ENCODE measurements at places on chromosomes 5 and 9.

DNA sequence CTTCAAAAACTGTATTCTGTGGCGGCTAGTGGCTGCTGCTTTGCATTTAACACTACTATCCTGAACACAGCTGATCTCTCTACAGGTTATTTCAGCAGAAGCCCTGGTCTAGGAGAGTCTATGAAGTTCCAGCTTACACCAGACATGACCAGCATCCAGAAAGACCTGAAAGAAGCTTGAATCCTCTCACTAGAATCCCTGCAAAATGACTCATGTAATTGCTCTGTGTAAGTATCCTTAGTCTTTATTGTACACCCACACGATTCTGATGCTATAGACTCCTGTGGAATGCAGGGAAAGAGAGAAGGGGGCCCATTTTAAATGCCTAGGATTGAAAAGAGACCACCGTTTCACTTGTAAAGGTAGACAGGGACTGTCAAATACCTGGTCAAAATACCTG, 859 bp upstream of the GRIA1 start:
- no peak for DNase-seq

DNA sequence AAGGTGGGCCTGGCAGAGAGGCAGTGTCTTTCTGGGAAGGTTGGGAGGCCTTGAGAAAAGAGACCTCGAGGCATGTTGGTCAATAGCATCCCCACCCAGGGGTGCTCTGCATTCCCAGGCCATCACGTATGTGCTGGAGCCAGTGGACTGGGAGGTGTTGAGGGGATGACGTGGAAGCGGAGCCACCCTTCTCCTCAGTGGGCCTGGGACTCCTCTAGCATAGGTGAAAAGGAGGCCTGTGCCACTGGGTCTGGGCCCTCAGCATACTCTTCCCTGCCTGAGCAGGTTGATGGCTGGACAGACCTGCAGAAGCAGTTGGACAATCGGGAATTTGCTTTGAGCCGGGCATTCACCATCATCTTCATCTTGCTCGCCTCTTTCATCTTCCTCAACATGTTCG, 25.5 kb downstream of the PITX1 start:
- peak; percentile 7 for DNase-seq

DNA sequence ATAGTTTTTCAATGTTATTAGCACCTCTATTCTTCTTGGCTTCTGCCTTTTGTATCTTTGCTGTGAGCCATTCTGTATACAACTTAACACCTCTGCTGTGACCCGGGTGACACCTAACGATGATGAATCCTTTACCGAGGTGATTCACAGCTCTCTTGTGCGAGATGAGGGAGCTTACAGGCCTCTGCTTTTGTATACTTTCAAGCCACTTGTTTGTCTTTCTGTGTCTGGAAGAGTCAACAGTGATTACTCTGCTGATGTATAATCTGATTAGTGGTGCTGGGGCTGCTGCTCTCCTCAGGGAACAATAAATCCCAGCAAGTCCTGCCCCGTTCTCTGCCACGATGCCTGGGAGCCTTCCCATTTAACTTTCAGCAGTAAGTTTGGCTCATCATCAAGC, 442.9 kb upstream of the SGCD start:
- DNase-seq = no peak

GRCh38 chr9:90433398-90433941, 209.2 kb downstream of the DIRAS2 start:
- DNase-seq = no peak

GRCh38 chr9:131670247-131671132, 69.4 kb downstream of the RAPGEF1 start:
- no peak for DNase-seq

DNA sequence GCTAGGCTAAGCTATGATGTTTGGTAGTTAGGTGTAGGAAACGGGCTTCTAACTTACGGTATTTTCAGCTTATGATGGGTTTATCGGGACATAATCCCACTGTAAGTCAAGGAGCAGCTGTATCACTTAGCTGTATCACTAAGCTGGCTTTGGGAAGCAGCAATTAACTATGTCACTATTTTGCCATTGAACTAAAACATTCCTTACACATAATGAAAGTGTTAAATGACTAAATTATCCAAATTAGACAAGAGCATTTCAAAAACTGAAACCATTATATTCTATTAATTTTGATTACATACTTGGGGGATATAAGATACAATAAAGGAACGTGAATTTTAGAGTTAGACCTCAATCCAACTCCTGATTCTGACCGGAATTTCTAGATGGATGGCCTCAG, 188.3 kb downstream of the AGTPBP1 start:
- DNase-seq = no peak

- DNase-seq = no peak
Observed at GRCh38 chr5:166370928-166371690, 1920.3 kb upstream of the WWC1 start.

- no peak for DNase-seq
Observed at GRCh38 chr5:103424453-103425205, 138.0 kb downstream of the NUDT12 start.

DNA sequence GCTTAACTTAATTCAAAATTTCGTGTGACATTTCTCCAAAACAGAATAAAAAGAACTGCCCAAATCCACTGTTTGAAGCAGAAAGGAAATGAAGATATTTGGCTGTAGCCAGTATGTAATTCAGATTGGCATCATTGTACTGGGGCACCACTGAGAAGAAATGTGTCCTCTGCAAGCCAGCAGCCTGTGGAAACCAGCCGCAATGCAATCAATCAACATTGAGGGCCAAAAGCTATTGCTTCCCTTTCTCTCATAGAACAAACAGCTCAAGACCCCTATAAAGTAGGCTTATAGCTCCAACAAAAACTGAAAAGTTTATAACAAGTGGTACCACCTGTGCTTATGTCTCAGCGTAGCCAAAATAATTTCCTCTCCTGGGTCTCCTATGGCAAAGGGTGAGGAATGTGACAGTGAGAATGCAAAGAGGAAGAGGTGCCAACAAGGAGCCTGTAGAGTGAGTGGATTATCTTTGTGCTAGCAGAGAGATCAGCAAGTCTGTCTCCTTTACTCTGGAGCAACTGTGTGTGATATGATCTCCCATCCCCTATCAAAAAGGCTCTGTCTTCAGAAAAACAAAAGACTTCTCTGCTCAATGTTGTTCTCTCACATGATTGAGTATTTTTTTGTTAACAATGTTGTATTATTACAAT, 1072.3 kb upstream of the DMAC1 start:
- no peak for DNase-seq

GRCh38 chr9:120259100-120259499, 320.9 kb downstream of the CDK5RAP2 start:
- DNase-seq = no peak

- DNase-seq = no peak
Observed at GRCh38 chr5:78716206-78716605, 67.6 kb upstream of the LHFPL2 start.

DNA sequence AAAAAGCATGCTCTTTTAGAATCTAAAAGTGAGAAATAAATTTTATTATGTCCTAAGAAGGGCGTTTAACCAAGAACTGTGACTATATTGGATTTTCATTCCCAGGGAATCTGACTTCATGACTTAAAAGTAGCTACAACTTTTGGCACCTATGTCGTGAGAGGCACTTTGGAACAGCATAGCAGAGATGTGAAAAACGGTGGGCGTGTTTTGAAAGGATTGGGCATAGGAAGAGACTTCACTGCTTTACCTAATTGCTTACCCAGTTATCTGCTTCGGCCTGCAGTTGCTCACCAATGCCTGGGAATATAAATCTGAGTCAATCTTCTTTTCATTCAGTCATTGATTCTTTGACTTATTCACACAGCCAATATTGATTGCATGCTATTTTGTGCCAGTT, 363.4 kb downstream of the DNAH5 start:
- no peak for DNase-seq

DNA sequence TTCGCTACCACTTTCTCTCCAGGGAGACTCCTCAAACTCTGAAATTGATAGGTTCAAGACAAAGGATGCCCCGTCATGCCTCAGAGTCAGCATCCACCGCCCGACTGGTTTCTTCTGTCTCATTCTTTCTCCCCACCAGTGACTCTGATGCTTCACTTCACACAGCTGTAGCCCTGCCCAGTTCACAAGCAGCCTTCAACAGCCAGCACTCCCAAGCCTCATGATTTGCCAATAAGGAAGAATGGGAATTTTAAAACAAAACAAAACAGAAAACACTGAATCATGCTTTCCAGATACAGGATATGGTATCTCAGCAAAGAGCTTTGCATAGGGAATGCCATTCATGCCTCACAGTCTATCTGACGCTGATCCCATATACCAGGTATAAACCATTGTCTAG, 371.2 kb upstream of the RORB start:
- no peak for DNase-seq

- no peak for DNase-seq
Observed at GRCh38 chr9:106333481-106333880, 529.5 kb upstream of the ZNF462 start.

DNA sequence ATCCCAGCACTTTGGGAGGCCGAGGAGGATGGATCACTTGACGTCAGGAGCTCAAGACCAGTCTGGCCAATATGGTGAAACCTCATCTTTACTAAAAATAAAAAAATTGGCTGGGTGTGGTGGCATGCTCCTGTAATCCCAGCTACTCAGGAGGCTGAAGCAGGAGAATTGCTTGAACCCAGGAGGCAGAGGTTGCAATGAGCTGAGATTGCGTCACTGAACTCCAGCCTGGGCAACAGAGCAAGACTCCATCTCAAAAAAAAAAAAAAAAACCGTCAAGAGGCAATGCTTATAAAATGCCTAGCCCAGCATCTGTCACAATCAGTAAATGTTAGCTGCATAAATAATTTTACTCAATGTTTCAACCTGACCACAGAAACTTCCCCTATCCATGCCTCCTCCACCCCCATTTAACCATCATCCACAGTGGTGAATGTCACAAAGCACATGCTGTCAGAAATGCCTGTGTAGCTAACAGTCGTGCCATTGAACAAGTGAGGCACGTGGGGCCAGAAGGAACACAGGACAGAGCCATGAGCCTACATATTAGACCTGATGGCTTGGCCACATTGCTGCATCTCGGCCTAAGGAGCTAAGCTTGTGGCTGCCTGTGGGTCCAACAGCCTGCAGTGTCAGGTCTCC, 16.8 kb upstream of the TCOF1 start:
- DNase-seq = no peak
